ENCODE measurements at places on chromosomes 3 and 15.
A peak's percentile ranks its signal among the peaks of the same experiment; 100 is the strongest.

GRCh38 chr15:100573526-100573925, 28.5 kb downstream of the LINS1 start:
- no peak for DNase-seq

DNA sequence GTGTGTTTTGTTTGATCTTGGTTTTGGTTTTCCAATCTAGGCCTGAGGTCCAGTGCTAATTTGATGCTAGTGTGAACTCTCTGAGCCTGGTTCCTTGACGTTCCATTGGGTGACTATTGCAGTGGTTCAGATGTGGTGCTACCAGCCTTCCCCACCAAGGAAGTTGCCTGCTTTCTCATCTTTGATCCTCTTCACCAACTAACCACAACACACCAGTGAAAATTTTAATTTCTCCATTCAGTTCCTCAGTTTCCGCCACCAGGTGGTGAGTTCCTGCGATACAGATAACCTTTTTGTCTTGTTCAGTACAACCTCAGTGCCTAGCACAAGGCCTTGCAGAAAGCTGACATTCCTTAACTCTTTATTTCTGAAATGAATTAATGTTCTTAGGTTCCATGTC, 337.4 kb upstream of the TPRG1 start:
- DNase-seq = no peak

GRCh38 chr3:69998759-69999139, 784 bp upstream of the SAMMSON start:
- DNase-seq = no peak

GRCh38 chr3:142952272-142953193, 10.9 kb downstream of the PAQR9 start:
- DNase-seq = no peak

DNA sequence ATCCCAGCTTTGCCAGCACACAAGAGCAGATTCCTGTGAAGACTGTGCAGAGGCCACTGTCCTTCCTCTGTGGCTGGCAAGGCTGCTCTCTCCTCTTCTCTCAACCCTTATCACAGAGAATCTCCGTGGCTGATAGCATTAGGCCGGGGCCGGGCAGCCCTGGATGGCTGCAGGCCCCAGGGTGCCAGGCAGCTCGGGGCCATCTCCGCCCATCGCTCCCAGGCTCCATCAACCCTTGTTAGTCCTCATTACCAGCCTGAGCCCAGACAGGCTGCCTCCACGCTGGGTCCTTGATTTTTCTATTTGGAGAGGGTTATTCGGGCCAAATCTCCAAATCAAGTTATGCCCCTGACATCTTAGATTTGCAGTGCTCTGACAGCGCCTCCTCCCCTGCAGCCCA, 39.1 kb downstream of the MRPL46 start:
- DNase-seq = no peak

- DNase-seq = no peak
Measured at GRCh38 chr15:90790057-90790456, 72.9 kb downstream of the BLM start.

DNA sequence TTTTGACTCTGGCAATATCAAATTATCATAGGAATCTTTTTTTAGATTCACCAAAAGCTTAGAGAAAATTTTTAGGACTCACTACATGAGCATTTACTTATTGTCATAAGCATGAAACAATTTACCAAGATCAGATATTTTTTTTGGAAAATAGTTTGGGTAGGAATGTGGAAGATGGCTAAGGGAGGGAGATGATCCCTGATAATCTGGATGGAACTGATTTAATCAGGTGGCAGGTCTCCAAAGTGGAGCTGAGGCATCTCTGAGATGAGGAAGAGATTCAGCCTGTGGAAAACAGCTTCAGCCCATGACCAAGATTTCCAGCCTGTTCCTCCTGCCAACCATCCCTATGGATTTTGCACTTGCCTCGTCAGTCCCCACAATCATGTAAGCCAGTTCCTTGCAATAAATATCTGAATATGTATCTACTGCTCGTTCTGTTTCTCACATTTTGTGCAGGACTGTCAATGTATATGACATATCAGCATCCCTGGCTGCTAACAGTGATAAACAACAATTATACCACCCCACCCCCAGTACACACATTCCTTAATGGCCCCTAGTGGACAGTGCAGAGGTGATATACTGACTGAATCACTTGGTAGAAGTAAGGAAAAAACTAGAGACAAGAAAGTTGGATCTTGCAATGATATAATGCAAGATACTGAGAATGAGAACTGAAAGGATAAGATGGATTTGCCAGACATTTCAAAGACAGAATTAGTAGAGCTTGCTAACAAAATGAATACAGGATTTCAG, 183.8 kb downstream of the NEK10 start:
- no peak for DNase-seq

- DNase-seq = no peak
Measured at GRCh38 chr3:88810455-88810854, 297.0 kb upstream of the EPHA3 start.

- no peak for DNase-seq
Measured at GRCh38 chr3:136018876-136019275, 53.3 kb downstream of the PPP2R3A start.

GRCh38 chr15:66833371-66833770, 131.3 kb downstream of the SMAD6 start:
- DNase-seq = no peak

DNA sequence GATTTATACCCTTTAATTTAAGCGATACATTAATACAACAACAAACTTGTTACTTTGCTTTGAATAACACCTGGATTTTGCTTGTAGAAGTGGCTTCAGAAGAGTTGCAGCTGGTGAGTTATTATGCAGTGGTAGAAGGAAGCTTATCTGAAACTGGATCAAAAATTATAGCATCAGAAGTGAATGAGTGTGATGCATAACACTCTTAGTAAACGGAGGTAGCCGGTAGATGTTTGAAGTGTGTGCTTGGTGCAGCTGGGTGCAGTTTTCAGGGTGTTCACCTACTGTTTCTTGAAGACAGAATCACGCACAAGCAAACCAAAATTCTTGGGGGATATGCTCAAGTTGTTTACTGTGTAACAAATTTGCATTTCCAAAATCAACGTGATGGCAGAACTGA, 103.1 kb downstream of the MITF start:
- no peak for DNase-seq

DNA sequence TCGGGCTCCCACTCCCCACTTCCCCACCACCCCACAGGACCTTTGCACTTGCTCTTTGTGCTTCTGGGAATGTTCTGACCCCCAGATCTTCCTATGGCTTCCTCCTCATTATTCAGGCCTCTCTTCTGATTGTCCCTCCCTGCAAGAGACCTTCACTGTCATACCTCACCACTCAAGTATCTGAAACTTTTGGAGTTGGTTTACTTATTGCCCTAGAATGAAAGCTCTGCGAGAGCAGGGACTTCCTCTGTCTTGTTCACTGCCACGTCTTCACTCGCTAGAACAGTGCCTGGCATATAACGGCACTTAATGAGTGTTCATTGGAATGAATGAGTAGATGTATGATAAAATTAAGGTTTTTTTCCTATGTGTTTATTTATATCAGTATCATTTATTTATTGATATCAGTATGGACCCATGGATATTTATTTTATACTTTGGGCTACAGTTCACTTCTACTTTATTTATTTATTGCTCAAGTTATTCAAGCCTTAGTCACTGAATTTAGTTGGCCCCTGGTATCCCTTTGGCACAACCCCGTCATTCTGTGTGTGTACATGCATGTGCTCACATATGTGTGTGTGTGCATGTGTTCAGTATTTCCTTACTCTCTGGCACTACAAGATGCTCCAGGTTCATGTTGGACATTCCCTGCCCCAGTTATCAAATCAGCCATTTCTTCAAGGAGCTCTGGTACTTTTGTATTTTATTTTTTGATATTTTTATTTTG, 197.6 kb downstream of the THSD4 start:
- no peak for DNase-seq

GRCh38 chr3:109177908-109178307, 41.4 kb downstream of the C3orf85 start:
- DNase-seq = no peak

GRCh38 chr3:143535994-143536784, 312.1 kb downstream of the SLC9A9 start:
- DNase-seq = no peak

- DNase-seq = no peak
Measured at GRCh38 chr15:35533130-35534110, 12.5 kb downstream of the DPH6 start.

- no peak for DNase-seq
Measured at GRCh38 chr15:96891046-96891445, 560.5 kb downstream of the NR2F2 start.

GRCh38 chr15:52657338-52657737, 21.9 kb downstream of the ATOSA start:
- DNase-seq = no peak

GRCh38 chr3:178054471-178054870, 481.8 kb upstream of the KCNMB2 start:
- DNase-seq = no peak

DNA sequence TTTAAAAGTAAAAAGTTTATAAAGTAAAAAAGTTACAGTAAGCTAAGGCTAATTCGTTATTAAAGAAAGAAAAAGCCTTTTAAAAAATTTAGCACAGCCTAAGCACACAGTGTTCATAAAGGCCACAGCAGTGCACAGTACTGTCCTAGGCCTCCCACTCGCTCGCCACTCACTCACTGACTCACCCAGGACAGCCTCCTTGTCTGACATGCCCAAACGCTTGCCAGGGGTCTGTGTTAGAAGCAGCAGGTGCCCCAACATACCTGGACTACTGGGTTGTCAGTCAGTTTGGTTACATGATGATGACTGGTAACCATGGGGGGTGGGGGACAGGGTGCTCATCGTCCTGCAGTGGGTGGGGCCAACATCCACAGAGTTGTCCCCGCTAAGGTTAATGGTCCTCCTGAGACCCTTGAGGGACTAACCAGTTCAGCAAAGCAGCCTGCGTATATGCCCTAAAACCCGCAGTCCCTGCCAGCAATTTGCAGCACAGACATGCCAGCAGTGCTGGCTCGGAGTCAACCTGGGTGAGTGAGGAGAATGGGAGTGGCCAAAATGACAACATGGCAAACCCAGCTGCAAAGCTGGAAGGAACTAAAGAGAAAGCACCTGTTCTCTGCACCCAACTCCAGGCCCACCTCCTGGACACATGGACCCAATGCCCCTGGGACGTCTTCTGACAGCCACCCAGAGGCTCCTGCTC, 49.2 kb downstream of the CYFIP1 start:
- DNase-seq = peak; percentile 24

DNA sequence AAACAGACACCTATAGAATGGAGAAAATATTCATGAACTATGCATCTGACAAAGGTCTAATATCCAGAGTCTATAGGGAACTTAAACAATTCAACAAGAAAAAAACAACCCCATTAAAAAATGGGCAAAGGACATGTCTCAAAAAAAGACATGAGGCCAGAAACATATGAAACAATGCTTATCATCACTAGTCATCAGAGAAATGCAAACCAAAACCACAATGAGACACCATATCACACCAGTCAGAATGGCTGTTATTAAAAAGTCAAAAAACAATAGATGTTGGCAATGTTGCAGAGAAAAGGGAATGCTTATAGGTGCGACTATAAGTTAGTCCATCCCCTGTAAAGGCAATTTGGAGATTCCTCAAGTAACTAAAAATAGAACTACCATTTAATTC, 11.4 kb upstream of the HDGFL3 start:
- DNase-seq = no peak

- DNase-seq = no peak
Measured at GRCh38 chr3:157071744-157072525, 88.0 kb downstream of the CCNL1 start.

GRCh38 chr3:102916532-102916931, 481.7 kb downstream of the ZPLD1 start:
- DNase-seq = no peak

DNA sequence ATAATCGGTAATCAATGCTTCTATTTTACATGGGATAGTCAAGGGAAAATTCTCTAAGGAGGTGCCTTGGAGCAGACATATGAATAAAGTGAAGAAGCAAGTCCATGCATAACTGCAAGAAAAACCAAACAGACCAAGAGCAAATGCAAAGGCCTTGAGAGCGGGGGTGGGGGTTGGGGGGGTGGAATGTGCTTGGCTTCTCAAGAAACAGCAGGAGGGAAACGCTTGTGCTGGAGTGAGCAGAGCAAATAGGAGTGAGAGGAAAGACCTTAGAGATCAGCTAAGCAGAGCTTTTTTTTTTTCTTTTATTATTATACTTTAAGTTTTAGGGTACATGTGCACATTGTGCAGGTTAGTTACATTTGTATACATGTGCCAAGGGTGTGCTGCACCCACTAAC, 260.8 kb downstream of the ARPP21 start:
- no peak for DNase-seq

GRCh38 chr15:38670128-38671005, 105.8 kb upstream of the RASGRP1 start:
- DNase-seq = no peak

DNA sequence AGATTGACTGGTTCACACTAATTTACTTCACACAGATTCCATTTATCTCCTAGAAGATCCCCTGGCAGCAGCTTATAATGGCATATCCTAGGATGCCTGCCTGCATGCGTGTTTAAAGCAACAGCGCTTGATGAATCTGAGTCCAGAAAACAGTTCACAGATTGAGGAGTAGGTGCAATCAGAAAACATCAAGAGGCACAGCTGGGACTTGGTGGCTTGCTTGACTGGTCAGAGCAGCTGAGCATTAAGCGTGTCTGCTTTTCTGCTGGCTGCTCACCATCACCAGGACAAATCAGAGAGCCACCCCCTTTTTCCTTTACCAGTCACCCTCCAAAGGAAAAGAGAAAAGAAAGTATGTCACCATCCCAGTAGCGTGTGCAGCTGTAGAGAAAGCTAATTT, 223.6 kb downstream of the WDR72 start:
- DNase-seq = no peak

DNA sequence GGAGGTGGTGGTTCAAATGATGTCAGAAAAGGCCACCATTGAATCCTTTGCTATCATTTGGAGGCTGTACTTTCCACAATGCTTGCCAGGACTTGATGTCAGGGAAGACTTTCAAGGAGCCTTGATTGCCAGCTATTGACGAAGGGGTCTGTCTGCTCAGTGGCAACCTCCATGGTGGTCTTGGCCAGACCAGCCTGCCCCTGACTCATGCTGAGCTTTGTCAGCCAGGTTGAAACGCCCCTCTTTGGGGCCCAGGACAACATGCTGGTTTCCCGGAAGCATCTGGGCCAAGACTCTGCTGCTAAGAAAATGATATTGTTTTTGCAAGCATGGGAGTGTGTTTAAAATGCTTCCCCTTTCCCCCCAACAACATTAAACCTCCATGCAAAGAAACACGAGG, 26.7 kb downstream of the CGNL1 start:
- no peak for DNase-seq

DNA sequence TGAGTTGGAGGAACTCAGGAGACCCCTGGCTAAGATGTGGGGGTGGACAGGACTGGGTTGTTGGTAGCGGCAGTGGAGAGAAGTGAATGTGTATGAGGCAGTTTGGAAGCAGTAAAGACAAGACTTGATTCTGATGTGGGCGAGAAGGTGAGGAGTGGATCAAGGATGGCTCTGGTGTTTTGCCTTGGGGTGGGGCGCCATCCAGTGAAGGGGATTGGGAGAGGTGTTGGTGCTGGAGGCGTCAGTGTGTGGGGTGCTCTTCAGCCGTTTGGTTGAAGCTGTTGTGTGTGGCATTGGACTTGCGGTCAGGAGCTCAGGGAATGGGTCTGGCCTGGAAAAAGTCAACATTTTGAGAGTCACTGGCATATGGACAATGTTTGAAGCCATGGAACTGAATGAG, 13.3 kb downstream of the FAN1 start:
- no peak for DNase-seq

- no peak for DNase-seq
Measured at GRCh38 chr3:95721938-95722337, 1092.5 kb upstream of the EPHA6 start.

- no peak for DNase-seq
Measured at GRCh38 chr15:100463515-100463914, 65.2 kb downstream of the CERS3 start.

- no peak for DNase-seq
Measured at GRCh38 chr15:76282465-76282864, 28.8 kb downstream of the ETFA start.
